ENCODE measurements at places on chromosomes 11 and 22.

GRCh38 chr11:87136236-87136635, 98.5 kb downstream of the TMEM135 start:
- no peak for DNase-seq

DNA sequence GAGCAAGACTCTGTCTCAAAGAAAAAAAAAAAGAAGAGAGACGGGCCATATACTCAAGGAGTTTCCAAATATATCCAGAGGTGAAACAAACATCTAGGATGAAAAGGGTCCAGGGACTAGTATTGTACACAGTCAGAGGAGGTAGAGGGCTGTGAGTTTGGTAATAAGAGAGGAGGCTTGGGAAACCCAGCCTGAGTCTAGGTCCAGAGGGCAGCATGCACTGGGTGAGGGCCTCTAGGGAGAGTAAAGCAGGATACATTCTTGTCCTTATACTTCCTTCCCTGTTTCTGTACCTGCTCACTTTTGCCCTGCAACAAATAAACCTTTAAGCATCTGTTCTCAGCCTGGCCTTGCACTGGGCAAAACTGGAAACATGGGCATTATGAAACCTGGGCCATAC, 31.5 kb downstream of the STIM1 start:
- no peak for DNase-seq

GRCh38 chr11:36792996-36793914, 195.2 kb upstream of the RAG2 start:
- no peak for DNase-seq

GRCh38 chr22:24138649-24139420, 42.5 kb upstream of the SUSD2 start:
- DNase-seq = no peak

All from NCI-H1417 (cell line).